ENCODE measurements at places on chromosomes 16 and 17.

DNA sequence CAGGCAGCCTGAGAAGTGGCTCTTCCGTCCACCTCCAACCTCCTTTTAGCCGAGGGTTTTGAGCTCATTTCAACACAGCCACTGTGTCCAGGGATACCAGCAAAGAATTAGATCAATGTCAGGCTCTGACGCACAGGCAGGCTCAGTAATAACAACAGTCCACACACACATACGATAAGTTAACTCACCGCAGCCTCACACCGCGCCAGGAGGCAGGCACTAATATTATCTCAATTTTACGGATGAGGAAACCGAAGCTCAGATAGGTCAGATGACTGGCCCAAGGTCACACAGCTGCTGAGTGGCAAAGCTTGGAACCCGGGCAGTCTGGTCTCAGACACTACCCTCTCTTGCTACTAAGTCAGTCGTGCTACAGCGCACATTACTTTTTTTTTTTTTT lies 22.9 kb downstream of the ABR start:
- DNase-seq: no peak

- no peak for DNase-seq
These were observed 10.0 kb downstream of the CYBC1 start for GRCh38 chr17:82440469-82440981.

GRCh38 chr17:43880420-43880991 lies 26.8 kb downstream of the MPP2 start:
- DNase-seq: peak; percentile 83

GRCh38 chr17:35038453-35038852 lies 25.1 kb downstream of the RFFL start:
- DNase-seq: no peak

DNA sequence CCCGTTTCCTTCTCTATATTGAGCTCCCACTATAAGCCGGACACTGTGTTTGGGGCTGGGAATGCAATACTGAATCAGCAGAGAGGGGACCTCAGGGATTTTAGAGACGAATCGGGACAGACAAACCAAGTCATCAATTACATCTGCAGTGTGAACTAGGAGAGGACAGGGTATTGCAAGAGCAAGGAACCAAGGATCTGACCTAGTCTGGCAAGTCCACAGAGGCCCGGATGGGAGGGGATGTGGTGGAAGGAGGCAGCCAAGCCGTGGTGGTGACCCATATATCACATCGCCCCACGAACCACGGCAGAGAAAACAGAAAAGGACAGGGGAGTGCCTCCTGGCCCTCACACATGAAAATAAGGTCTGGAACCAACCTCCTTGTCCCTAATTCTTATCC lies 28.1 kb upstream of the NXPH3 start:
- no peak for DNase-seq

GRCh38 chr17:48530887-48531272 lies at the start of gene HOXB1:
Gene HOXB1, minus strand, starts transcription at chr17:48531011. Its CDS starts 107 bp downstream, at chr17:48530904.
- DNase-seq: no peak

- DNase-seq: no peak
These were observed 95.2 kb upstream of the AXIN2 start for GRCh38 chr17:65656390-65657250.
